ENCODE measurements at places on chromosomes 2 and 18.
A peak's percentile ranks its signal among the peaks of the same experiment; 100 is the strongest.

GRCh38 chr2:50782543-50782942 lies 249.4 kb downstream of the NRXN1 start:
- H3K36me3 ChIP-seq, result no peaks in the 10 kb centered on the region
- H3K27ac ChIP-seq, result no peak overlapping the region
- H3K27me3 ChIP-seq, result no peaks in the 10 kb centered on the region

GRCh38 chr2:12884713-12885282 lies 168.1 kb downstream of the TRIB2 start:
- H3K4me3 ChIP-seq, result no peak overlapping the region
- H3K27me3 ChIP-seq, result peaks cover 6% of the 10 kb centered on the region
- H3K36me3 ChIP-seq, result no peaks in the 10 kb centered on the region

- DNase-seq, result no peak
- no peaks in the 10 kb centered on the region for H3K27me3 ChIP-seq
- H3K4me1 ChIP-seq, result no peaks in the 10 kb centered on the region
- H3K4me3 ChIP-seq, result no peak overlapping the region
- H3K27ac ChIP-seq, result no peak overlapping the region
- H3K36me3 ChIP-seq, result peaks cover 27% of the 10 kb centered on the region
These were observed 279.2 kb downstream of the ALPK2 start for GRCh38 chr18:58349650-58350049.

DNA sequence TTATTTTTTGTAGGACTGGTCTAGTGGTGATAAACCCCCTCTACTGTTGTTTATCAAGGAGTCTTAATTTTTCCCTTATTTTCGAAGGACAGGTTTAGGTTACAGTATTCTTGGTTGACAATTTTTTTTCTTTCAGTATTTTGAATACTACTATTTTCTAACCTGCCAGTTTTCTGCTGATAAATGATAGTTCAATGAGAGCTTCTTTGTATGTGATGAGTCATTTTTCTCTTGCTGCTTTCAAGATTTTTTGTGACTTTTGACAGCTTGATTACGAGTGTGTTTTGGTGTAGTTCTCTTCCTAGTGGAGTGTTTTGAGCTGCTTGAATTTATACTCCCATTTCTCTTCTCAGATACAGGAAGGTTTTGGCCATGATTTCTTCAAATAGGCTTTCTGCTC lies 77.5 kb downstream of the ACSL3 start:
- no peak overlapping the region for H3K27ac ChIP-seq

GRCh38 chr2:85269959-85270358 lies 57.8 kb downstream of the TGOLN2 start:
- no peak for DNase-seq
- peaks cover 24% of the 10 kb centered on the region for H3K27me3 ChIP-seq
- H3K36me3 ChIP-seq, result no peaks in the 10 kb centered on the region
- no peak overlapping the region for H3K27ac ChIP-seq

DNA sequence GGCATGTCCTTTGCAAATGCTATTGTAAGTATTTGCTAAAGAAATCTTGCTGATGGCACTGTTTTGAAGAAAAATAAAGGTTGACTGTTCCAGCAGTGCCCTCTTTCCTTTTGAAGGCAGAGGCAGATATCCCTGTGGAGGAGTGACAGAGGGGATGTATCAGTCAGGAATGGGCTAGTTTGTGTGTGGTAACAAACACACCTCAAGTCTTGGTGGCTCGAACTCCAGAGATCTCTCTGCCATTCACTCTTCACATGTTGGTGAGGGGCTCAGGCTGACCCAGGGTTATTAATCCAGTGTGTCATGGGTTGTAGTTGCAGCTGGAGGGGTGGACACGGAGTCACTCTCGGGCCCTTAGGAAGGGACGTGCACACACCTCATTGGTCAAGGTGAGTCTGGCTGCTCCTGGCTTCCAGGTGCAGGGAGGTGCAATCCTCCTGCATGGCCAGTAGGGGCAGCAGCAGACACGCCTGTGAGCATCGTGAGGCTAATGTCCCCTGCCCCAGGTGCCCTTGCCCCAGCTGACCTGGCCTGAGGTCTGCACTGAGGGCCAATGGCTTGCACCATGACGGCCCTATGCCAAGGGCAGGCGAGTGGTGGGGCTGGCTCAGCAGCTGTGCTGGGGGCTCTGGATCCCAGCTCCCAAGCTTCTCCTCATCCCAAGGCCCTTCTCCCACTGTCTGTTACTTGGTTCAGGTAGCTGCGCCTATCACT lies 146.5 kb downstream of the ASB1 start:
- no peaks in the 10 kb centered on the region for H3K36me3 ChIP-seq
- H3K27ac ChIP-seq, result no peak overlapping the region
- H3K27me3 ChIP-seq, result peaks cover 12% of the 10 kb centered on the region

DNA sequence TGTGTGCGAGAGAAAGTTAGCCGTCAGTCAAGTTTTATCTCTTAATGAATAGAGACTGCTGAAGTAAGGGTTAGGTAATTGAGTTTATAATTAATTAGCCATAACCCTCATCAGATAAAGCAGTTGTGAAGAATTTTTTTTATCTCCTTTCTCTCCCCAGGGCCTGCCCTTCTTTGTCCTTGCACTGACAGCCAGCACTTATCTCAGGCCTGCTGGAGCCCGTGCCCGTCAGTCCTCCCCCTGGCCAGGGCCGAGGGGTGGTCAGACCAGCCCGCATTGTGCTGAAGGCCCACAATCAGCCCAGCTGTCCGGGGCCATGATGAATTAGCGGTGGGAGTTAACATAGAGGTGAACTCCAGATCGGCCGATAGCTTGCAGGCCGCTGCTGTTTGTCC lies 315.7 kb downstream of the GBX2 start:
- no peak overlapping the region for H3K27ac ChIP-seq
- no peaks in the 10 kb centered on the region for H3K27me3 ChIP-seq
- no peaks in the 10 kb centered on the region for H3K4me1 ChIP-seq

GRCh38 chr2:73415906-73416305 lies 30.3 kb downstream of the ALMS1 start:
- H3K4me3 ChIP-seq, result no peak overlapping the region
- H3K27ac ChIP-seq, result no peak overlapping the region

GRCh38 chr2:105834931-105835330 lies 90.2 kb downstream of the NCK2 start:
- H3K4me3 ChIP-seq, result peak overlapping the region; percentile 8
- peak; percentile 33 for DNase-seq
- peaks cover 43% of the 10 kb centered on the region for H3K36me3 ChIP-seq

GRCh38 chr2:3073041-3073595 lies 304.5 kb downstream of the EIPR1 start:
- no peak for DNase-seq
- H3K4me3 ChIP-seq, result no peak overlapping the region

GRCh38 chr2:113965644-113966043 lies 75.8 kb downstream of the ACTR3 start:
- H3K27me3 ChIP-seq, result no peaks in the 10 kb centered on the region
- peaks cover 3% of the 10 kb centered on the region for H3K36me3 ChIP-seq
- H3K4me3 ChIP-seq, result no peak overlapping the region

DNA sequence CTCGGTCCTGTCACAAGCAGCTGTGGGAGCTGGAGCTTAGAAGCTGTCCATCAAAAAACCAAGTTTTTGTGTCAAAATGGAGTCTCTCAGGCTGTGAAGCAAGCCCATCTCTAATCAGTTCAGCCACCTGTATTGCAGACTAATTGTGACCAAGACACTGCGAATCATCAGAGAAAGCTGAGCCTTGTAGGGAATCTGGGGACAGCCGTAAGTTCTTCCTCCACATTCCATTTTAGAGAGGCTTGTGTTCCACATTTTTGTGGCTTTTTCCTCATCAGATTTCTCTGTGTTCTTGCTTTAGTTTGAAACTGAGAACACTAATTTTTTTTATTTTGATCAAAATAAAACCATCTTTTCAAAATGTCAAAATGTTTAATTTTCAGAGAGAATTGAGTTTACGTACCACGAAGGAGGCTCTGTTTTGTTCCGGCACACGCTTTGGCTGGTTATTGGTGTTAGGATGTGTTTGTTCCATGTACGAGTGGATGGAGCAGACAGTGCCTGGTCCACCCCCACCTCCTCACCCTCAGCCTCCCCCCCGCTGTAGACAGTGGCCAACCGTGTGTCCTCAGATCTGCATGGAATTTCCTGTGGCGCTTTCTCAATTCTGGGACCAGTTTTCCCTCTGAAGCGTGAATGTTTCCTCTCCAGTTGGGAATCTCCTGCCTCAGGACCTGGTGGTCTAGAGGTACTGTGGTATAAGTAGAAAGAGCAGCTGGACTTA lies 140.8 kb downstream of the AGAP1 start:
- no peaks in the 10 kb centered on the region for H3K36me3 ChIP-seq
- H3K27ac ChIP-seq, result no peak overlapping the region
- H3K27me3 ChIP-seq, result no peaks in the 10 kb centered on the region
- no peaks in the 10 kb centered on the region for H3K4me1 ChIP-seq
- DNase-seq, result no peak
- no peak overlapping the region for H3K4me3 ChIP-seq

DNA sequence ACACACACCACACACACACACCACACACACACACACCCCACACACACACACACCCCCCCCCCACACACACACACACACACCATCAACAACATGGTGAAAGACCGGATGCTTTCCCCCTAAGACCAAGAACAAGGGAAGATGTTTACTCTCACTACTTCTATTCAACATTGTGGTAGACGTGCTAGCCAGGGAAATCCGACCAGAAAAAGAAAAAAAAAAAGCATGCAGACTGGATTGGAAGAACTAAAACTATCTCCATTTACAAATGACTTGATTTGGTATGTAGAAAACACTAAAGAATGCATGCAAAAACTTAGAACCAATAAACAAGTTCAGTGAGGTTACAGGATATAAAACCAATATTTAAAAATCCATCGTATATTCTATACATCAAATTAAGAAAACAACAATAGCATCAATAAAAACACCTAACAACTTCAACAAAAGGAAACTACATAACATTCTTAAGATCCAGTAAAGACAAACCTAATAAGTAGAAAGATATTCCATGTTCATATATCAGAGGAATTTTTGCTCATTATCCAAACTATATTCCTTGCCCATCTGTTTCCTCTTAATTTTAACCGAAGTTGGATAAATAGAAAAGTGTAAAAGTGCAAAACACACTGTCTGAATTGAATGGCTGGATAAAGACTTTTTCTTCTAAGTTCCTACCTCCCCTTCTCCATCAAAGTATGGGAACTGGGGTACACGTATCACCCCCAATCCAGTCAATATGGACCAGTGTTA lies 51.5 kb upstream of the RNU4ATAC start:
- DNase-seq, result no peak
- H3K27me3 ChIP-seq, result no peaks in the 10 kb centered on the region
- no peak overlapping the region for H3K27ac ChIP-seq
- peaks cover 7% of the 10 kb centered on the region for H3K4me1 ChIP-seq
- peaks cover 15% of the 10 kb centered on the region for H3K36me3 ChIP-seq
- no peak overlapping the region for H3K4me3 ChIP-seq

DNA sequence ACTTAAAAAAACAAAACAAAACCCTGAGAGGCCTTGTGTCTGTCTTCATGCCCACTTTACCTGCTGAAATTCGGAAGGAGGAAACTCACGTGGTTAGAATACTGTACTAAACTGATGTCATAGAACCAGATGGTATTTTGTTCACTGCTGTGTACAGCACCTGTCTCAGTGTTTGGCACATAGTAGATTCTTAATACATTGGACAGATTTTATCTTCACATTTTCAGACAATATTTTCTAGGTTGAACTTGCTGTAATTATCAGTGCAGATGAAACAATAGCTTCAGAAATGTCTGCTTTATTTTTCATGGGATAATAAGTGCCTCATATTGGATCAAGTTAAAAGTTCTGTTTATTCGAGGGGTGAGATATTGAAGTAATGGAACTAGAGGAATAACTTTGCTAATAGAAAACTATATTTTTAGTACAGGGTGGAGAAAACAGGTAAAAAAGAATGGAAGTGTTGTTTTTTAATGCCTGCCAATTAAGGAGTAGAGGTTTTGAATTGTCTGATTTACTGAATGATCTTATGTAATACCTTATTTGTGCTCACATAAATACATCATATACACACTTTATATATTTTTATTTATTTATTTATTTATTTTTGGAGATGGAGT lies 23.7 kb downstream of the DDX1 start:
- no peaks in the 10 kb centered on the region for H3K27me3 ChIP-seq
- no peak overlapping the region for H3K27ac ChIP-seq
- H3K36me3 ChIP-seq, result peaks cover 12% of the 10 kb centered on the region

DNA sequence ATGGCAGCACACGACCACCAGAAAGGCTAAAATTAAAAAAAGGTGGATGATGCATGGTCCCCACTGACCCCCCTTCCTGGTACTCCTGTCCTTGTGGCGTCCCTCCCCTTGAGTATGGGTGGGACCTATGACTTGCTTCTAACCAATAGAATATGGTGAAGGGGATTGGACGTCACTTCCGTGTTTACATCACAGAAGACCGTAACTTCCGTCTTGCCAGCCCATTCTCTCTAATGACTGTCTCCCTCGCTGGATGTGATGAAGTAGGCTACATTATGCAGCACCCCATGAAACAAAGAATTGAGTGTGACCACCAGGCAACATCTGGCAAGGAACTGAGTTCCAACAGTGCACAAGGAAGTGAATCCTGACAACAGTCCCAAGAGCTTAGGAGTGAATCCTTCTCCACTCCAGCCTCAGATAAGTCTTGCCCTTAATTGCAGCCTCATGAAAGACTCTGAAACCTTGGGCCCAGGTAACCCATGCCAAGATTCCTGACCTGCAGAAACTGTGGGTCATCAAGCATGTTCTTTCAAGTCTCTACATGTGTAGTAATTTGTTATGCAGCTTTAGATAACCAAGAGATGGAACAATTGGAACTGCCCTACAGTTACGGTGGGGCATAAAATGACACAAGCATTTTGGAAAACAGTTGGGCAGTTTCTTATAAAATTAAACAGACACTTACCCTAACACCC lies 80.1 kb upstream of the NPAS2 start:
- no peak overlapping the region for H3K4me3 ChIP-seq
- no peaks in the 10 kb centered on the region for H3K36me3 ChIP-seq
- H3K4me1 ChIP-seq, result no peaks in the 10 kb centered on the region

- no peaks in the 10 kb centered on the region for H3K36me3 ChIP-seq
- H3K4me1 ChIP-seq, result no peaks in the 10 kb centered on the region
- H3K4me3 ChIP-seq, result no peak overlapping the region
- DNase-seq, result no peak
- H3K27me3 ChIP-seq, result peaks cover 26% of the 10 kb centered on the region
These were observed 289.4 kb downstream of the KCNS3 start for GRCh38 chr2:18167871-18168270.

- no peaks in the 10 kb centered on the region for H3K36me3 ChIP-seq
- no peak overlapping the region for H3K4me3 ChIP-seq
- no peak for DNase-seq
These were observed 453.8 kb upstream of the MC4R start for GRCh38 chr18:60826346-60826745.

- no peaks in the 10 kb centered on the region for H3K4me1 ChIP-seq
- H3K4me3 ChIP-seq, result no peak overlapping the region
- H3K36me3 ChIP-seq, result no peaks in the 10 kb centered on the region
- no peak overlapping the region for H3K27ac ChIP-seq
- DNase-seq, result no peak
- peaks cover 5% of the 10 kb centered on the region for H3K27me3 ChIP-seq
These were observed 53.3 kb downstream of the CCDC148 start for GRCh38 chr2:158403237-158403636.

DNA sequence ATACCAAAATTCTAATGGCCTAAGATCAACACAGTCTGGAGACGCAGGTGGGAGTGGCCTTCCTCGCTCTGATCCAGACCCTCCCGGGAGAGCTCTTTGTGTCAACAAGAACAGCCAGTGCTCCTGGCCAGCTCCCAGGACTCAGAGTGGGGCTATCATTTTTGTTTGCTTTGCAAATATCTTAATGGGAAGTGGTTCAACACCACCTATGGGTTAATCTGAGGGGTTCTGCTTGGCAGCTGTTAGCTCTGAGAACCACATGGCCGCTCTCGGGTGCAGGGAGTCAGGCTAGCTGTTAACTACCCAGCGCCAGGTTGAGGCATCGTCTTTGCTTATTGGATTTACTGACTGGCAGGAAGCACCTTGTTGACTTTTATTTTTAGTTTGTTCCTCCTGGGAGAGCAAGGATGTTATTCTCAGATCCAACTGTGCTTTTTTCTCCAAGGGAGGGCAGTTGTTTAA lies 184.8 kb upstream of the SP5 start:
- H3K27me3 ChIP-seq, result peaks cover 7% of the 10 kb centered on the region
- H3K36me3 ChIP-seq, result no peaks in the 10 kb centered on the region
- no peak for DNase-seq
- no peak overlapping the region for H3K4me3 ChIP-seq
- no peak overlapping the region for H3K27ac ChIP-seq

Measured in memory B cell (primary cell).